ENCODE measurements at places on chromosomes 1 and 21. TPM values are rescaled to one million over a fixed set of nuclear protein-coding genes. Genes with fewer than 3 reads are reported as not detected.

GRCh38 chr1:230113593-230114236, 46.7 kb downstream of the GALNT2 start:
- DNase-seq: no peak

- no peak for DNase-seq
These were observed 38.4 kb downstream of the PEX14 start for GRCh38 chr1:10513199-10513598.

DNA sequence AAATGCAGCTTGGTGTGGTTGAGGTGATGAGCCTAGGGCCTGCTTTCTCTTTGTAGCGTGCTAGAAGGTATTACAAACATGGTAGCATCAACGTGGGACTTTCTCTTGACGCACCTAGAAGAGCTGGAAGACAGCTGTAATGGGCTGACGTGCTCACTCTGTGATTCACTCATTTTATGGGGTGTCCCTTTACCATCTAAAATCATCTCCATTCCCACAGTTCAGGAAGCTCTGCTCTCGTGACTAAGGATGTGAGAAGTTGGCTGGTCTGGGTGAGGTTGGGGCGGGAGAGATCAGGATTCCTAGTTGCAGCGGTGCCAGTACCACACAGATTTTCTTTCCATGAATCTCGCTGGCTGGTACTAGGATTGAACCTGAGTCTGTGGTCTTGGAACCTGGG, 4.2 kb downstream of the HTR6 start:
- no peak for DNase-seq

Gene DISC1
- polyA plus RNA-seq: 7.8 TPM

Gene FAM78B
- 0.81 TPM for polyA plus RNA-seq

Measured in right lung (tissue), 10 donors.